ENCODE measurements at places on chromosomes 5 and 9.

- no peak for DNase-seq
These were observed 224.8 kb upstream of the DMRT1 start for GRCh38 chr9:616694-617093.

DNA sequence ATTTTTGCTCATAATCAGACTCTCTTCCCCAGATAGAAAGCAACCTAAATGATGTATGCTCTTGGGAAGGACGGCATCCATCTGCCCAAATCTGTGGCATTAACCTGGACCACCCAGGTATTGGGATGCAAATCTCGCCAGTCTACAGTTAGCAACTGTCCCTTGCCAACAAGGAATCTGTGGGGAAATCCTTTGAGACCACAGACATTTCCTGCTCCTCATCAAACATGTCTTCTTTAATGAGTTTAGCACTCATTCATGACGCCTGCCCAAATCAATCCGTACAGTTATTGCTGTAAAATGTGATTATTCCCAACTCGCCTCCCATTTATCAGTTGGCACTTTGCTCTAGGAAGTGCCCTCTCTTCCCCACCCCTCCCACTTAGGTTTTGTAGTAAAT, 7.8 kb downstream of the ROR2 start:
- DNase-seq: no peak

DNA sequence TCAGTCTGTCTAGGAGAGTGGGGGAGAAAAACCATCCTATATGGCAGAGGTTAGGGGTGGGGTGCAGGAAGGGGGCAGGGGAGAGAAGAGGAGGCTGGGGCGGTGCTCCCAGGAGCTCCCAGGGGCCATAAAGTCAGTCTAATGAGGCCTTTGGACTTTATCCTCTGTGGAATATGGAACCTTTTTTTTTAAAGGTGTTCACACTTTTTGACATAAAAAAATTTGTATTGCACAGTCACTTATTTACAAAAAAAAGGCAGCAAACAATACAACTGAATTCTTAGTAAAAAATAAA, 51.9 kb upstream of the SYNPO start:
- DNase-seq: no peak

DNA sequence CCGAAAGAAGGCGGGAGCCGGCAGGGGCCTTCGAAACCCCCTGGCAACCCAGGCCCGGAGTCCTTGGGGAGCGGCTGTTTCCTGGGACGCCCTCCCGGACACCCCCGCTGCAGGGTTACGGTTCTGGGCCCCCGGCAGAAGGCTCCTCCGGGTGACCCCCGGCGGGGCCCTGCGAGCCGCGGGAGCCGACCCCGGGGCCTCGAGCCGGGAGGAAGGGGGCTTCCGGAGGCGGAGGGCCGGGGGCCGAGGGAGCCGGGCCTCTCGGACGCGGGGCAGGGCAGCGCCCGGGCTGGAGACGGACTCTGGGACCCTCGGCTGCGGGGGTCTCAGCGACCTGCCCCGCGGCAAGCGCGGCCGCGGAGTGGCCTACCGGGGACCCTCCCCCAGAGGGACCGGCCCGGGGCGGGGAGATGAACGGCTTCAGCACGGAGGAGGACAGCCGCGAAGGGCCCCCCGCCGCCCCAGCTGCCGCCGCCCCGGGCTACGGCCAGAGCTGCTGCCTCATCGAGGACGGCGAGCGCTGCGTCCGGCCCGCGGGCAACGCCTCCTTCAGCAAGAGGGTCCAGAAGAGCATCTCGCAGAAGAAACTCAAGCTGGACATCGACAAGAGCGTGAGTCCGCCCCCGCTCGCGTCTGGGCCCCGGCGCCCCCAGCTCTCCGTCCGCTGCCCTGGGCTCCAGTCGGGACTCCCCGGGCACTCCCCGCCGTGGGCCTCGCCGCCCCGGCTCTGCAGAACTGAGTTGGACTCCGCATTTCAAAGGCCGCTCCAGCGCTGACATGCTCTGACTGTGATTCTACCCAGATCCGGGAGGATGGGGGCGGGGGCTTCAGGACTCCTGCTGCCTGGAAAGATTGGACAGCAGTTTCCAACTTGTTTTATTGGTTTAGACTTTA, 645 bp downstream of the SAP30L start:
- DNase-seq: peak; percentile 32

- DNase-seq: no peak
These were observed 57.2 kb upstream of the DHFR start for GRCh38 chr5:80711938-80712337.

GRCh38 chr9:114240216-114240615, 82.7 kb upstream of the ORM1 start:
- no peak for DNase-seq

- no peak for DNase-seq
These were observed 26.0 kb downstream of the ZCCHC7 start for GRCh38 chr9:37146410-37146809.

- DNase-seq: no peak
These were observed 428.8 kb downstream of the CHSY3 start for GRCh38 chr5:130333089-130333488.

DNA sequence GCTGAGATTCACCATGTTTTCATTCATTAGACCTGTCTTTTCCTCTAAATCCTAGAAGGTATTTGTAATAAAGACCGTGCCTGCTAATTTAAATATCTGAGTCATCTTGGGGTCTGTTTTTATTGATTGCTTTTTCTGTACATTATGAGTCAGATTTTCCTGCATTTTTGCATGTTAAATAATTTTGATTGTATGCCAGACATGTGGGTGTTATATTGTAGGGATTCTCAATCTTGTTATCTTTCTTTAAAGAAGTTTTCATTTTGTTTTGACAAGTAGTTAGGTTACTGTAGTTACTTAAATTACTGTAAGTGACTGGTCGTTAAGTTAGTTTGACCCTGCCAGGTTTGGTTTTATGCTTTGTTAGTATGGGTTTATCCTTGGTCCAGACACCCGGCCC, 35.1 kb downstream of the EXOSC2 start:
- DNase-seq: no peak

GRCh38 chr5:146553446-146553845, 37.5 kb upstream of the GPR151 start:
- no peak for DNase-seq

GRCh38 chr5:140311011-140311467, 8.1 kb upstream of the PFDN1 start:
- DNase-seq: no peak

All from activated T-cell treated with anti-CD3 and anti-CD28 coated beads, Interleukin-2, amount 50 U/mL, for 4 hours (primary cell).